GM23248 (cell line): ENCODE measurements at places on chromosomes 6 and 20. TPM values are rescaled to one million over a fixed set of nuclear protein-coding genes. Genes with fewer than 3 reads are reported as not detected.
A peak's percentile ranks its signal among the peaks of the same experiment; 100 is the strongest.

Gene LY6G6D
- polyA plus RNA-seq, result not detected in 2 replicates

DNA sequence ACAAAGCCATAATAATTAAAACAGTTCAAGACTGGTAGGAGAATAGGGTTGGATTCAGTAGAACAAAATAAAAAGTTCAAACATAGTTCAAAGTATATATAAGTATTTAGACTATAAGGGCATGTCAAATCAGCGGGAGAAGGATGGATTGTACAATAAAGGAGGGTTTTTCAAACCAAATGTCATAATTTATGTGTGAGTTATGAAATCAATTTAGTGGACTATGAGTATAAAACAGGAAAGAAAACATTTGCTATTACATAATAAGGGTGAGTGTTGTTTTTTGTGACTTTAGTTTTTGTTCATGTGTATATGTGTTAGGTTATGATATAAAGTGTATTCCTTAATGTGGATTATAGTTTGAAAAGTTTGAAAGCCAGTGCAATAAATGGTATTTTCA lies 10.6 kb downstream of the ORC3 start:
- DNase-seq, result no peak

- no peak for DNase-seq
Measured at GRCh38 chr6:14149053-14149738, 31.6 kb downstream of the CD83 start.

- peak; percentile 41 for DNase-seq
Measured at GRCh38 chr6:11096109-11096508, 2.5 kb downstream of the SMIM13 start.

GRCh38 chr6:126550323-126550722 lies 210.4 kb downstream of the CENPW start:
- no peak for DNase-seq
